ENCODE measurements at places on chromosomes 1 and 21.

GRCh38 chr21:44024887-44025353, 12.8 kb downstream of the TRAPPC10 start:
- DNase-seq = no peak

GRCh38 chr1:9910423-9911178, 532 bp upstream of the CTNNBIP1 start:
- DNase-seq = peak; percentile 100

DNA sequence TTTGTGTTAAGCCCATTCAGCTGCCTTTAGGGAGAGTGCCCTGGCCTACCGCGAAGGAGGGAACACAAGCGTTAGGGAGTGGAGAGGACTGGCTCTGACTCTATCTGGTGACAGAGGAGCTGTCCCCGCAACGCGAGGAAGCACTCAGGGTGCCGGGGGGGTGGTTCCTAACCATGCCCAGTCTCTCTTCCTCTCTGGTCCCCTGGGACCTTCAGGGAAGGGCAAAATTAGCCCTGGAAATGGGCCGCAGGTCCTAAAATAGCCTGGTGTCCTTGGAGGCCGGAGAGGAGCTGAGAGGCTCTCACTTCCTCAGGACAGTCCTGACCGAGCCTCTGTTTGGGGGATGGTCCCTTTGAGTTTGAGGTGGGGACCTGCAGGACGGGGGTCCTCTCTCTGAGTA, 5.8 kb downstream of the SLC45A1 start:
- DNase-seq = no peak

DNA sequence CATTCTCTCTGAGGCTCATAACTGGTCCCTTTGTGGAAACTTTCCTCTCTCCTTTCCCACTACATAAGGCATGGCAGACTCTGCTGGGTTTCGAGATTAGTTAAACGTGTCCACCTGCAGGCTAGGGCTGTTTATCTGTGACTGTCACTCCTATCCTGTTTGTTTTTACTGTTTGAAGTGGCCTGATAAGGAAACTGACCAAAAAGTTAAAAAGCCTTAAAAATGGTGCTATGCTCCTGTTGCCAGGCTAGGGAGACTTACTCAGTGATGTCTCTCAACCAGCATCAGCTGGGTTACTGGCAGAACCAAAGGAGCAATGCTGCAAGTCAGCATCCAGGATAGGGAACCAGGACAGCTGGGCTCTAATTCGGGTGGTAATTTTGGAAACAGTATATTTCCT, 3.9 kb downstream of the PIGV start:
- no peak for DNase-seq

GRCh38 chr1:220966473-220966872, 87.2 kb downstream of the HLX start:
- DNase-seq = no peak

DNA sequence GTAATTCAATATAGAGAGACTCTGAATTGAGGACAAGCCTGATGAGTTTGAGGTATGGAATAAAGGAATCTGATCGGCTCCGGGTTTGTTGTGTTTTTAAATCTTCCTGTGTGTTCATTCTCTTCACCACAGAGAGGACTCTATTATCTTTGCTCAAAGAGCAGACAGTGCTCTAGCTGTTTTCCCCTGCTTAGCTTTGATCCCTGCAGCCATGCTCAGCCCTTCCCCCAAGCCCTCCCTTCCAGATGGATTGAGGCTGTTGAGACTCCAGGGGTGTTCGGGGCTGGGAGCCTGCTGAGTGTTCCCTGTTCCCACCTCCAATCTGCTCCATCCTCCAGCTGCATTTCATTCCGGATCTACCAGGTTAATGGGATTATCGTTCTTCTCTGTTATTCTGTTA, 74.2 kb upstream of the CXADR start:
- DNase-seq = no peak

DNA sequence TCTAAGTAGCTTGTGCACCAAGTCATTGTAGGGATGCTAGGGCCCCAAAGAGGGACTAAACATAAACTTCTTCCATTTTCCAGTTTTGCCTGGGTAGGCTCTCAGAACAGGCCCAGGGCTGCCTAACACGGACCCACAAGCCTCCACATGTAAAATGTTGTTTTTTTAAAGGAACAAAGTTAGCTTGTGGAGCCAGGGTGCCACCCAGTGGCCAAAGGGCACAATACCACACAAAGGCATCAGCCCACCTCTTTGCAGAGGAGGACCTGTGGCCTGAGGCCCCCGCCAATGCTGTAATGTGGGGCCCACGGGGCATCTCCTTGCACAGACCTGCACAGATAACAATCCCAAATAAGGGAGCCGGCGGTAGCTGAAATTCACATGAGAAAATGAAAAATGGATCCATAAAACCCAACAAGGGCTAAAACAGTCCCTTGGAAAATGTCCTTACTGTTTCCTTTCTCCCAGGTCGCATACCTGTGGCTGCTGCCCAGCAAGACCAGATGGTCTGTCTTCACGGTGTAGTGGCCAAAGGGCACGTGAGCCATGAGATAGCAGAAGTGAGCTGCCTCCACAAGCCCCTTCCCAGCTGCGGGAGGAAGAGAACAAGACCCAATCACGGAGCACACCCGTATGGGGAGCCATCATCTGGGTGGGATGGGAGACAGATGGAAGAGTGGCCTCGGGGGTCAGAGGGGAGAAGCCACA, 23.8 kb downstream of the SEC16B start:
- no peak for DNase-seq

DNA sequence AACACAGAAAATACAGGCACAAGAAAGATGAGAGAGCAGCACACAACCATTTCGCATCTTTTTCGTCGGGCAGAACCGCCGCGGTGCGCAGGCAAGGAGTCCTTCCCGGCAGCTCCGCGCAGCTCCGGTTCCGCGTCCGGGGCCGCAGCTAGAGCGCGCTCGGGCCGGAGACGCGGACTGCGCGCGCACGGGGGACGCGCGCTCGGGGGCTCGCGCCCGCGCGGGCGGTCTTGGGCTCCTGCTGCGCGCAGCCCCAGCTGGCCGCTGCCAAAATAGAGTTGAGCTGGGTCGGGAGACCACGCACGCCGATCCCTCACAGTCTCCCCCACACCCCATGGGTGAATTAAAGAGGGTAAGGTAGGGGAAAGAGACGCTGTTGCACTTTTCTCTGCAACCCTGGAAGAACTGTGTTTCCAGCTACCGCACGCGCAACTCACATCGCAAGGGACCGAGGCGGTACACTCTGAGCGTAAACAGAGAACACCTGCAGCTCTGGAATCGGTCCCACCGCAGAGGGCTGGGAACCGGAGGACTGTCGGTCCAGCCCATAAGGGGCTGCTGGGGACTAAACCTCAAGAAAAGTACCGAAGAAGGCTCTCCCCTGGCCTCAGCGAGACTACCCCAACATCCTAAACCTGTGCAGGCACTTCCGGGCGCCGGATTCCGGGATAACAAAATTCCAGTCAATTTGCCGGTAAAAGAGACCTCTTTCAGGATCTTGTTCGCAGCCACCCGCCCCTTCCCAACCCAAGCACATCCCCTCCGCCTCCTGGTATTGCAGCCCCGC, 1.7 kb downstream of the NR5A2 start:
- no peak for DNase-seq

GRCh38 chr1:30379684-30380624, 343.4 kb downstream of the MATN1 start:
- DNase-seq = peak; percentile 4

DNA sequence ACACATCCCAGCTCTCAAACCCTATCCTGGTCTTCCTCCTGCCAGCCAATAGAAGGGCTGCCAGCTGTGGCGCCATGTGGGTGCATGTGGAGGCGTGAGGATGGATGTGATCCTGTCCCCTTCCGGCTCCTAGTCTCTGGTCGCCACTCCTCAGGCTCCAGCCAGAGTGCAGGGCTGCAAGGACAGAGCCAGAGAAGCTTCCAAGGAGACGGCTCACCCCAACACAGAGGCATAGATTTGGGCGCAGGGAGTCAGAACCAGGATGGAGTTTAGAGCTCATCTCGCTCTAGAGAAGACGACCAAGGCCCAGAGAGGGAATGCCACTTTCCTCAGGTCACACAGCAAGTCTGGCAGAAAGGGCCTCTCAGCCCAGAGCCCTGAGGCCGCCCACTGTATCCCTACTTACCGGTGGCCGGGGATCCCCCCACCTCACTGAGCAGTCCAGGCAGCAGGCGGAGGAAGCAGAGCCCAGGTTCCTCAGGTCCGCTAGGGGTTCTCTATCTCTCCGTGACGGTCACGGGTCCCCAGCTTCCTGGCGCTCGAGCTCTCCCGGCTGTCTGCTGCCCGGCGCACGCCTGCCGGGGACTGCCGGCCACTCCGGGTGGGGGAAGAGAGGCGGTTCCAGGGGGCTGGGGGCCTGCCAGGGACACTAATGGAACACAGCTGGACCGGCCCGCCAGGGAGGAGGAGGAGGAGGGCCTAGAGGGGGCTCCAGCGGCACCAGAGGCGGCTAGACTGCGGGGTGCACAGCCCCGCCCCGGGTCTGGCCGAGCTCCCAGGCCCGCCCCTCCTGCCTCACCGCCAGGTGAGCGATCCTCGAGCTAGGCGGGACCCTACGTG, at the start of gene COL16A1:
TSS of gene COL16A1 (minus strand) at position 587 of the 840 bp plus-strand sequence. CDS start 1,824 bp downstream, outside the sequence.
- no peak for DNase-seq

DNA sequence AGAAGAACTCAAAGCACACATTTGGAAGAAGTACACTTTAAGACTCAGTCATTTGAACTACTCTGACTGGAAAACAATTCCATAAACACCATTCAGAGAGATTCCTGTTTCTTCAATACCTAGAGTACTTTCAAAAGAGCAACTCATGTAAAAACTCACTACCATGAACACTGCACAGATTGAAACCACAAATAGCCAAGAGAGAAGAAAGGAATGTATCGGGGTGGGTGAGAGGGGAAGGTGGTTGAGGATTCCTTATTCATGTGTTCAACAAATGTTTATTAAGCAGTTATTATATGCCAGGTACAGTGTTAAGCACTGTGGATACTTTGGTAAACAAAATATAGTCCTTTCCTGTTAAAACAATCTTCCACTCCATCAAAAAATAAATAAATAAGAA, 64.7 kb downstream of the NRIP1 start:
- DNase-seq = no peak

- DNase-seq = no peak
Observed at GRCh38 chr1:53321776-53322602, 5.9 kb downstream of the LRP8 start.

- DNase-seq = peak; percentile 59
Observed at GRCh38 chr1:154463512-154463990, 38.5 kb upstream of the TDRD10 start.

GRCh38 chr21:41325138-41325912, 8.7 kb downstream of the FAM3B start:
- no peak for DNase-seq

GRCh38 chr1:27832762-27833161, 2.2 kb downstream of the PPP1R8 start:
- no peak for DNase-seq

GRCh38 chr21:37855647-37856625, 60.3 kb downstream of the KCNJ6 start:
- no peak for DNase-seq

GRCh38 chr1:235881930-235882700, 15.4 kb upstream of the LYST start:
- DNase-seq = no peak

GRCh38 chr1:227723474-227723873, 11.6 kb downstream of the JMJD4 start:
- DNase-seq = no peak

DNA sequence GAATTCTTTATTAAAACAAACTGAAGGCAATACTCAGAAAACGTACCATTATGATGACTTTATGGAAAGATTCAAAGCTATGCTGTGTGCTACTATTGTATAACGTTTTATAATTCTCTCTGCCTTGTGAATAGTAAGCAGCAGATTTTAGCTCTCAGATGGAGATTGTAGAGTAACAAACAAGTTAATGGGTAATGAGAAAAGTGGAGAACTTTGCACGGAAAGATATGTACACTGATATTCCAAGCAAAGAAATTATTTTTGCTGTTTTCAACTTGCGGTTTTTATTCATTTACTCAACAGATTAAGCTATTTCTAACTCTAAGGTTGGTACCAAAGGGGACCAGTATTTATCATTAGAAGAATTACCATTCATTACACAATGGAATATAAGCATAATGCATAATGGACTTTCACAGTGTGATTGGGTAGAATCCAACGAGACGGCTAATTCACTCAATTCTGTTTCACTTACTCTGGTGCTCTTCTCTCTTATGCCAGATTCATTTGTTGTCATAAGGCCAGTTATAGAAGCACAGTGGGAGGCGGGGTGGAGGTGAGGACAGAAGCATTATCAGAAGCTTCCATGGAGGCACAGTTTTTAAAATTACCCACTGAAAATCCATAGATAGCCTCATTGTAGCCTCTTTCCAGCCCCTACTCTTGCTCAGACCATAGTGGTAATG, 38.6 kb downstream of the ATP1B1 start:
- no peak for DNase-seq

DNA sequence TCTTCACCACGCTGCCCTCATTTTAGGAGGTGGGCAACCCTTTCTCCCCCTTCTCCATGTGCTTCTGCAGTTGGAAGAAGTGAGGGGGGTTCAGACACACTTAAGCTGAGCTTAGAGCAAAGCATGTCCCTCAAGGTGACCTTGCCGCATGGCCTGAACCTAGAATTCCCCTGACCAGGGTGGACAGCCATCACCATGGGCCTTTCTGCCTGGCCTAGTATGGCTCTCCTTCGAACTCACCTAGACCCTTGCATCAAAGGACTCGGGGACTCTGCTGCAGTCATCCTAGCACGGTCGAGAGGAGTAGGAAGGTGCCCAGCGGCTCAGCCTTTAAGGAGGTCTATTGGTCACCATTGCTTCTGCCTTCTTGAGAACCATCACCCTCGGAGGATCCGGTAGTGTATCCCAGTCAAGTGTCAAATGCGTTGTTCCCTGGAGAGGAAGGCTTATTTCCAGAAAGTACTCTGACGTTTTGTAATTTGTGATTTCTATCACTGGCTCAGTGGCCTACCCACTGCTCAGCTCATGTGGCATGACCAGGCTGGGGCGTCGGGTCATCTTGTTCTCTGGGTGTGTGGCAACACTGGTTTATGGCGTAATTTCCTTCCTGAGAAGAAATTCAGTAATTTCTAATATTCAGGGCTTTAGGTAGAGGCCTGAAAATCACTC, at the start of gene KCNE1:
TSS of gene KCNE1 (minus strand) at position 424 of the 669 bp plus-strand sequence. CDS start 62,576 bp downstream, outside the sequence.
- DNase-seq = no peak

DNA sequence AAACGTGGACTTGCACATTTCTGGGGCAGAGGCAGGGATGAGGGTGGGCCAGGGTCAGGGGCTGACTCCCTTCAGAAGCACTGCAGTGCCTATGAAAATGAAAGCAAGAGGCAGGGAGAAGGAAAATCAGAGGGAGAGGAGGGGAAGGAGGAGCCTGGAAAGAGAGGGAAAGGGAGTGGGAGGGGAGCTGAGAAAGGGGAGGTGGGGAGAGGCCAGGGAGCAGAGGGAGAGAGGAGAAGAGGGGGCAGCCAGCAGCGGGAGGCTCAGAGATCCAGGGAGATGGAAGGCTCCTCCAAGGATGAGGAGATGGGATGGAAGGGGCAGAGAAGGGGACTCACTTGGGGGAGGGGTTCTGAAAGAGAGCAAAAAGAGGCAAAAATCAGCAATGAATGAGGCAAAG, 96.3 kb upstream of the KLHDC7A start:
- no peak for DNase-seq

DNA sequence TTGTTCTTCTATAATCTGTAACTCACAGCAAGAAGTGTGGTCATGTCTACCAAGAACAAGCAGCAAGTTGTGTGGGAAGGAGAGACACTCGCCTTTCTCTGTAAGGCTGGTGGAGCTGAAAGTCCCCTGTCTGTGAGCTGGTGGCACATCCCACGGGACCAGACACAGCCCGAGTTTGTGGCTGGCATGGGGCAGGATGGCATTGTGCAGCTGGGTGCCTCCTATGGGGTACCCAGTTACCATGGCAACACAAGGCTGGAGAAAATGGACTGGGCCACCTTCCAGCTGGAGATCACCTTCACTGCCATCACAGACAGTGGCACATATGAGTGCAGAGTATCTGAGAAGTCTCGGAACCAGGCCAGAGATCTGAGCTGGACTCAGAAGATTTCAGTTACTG, 15.5 kb downstream of the CD101 start:
- no peak for DNase-seq

GRCh38 chr1:46153732-46154131, 21.2 kb upstream of the TSPAN1 start:
- DNase-seq = no peak
